Suprapubic skin (tissue), 4 donors: ENCODE measurements at places on chromosomes 7 and 10.
A peak's percentile ranks its signal among the peaks of the same experiment; 100 is the strongest.

- no peak for DNase-seq
These were observed 58.9 kb upstream of the SEMA3C start for GRCh38 chr7:80977751-80978150.

- DNase-seq = no peak
These were observed 171.9 kb downstream of the SRPK2 start for GRCh38 chr7:105216786-105217185.

GRCh38 chr7:80128918-80129317 lies 5.7 kb upstream of the GNAI1 start:
- no peak for DNase-seq

DNA sequence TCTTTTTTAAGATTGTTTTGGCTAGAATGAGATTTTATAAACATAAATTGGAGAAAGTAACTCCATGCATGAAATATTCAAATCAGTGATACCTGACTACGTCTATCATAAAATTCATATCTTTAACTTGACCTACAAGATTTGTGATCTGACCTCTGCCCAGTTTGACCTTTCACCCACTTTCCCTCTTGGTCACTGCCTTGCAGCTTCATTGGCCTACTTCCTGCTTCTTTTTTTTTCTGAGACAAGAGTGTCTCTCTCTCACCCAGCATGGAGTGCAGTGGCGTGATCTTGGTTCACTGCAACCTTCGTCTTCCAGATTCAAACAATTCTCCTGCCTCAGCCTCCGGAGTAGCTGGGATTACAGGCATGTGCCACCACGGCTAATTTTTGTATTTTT lies 28.5 kb downstream of the TPST1 start:
- no peak for DNase-seq

DNA sequence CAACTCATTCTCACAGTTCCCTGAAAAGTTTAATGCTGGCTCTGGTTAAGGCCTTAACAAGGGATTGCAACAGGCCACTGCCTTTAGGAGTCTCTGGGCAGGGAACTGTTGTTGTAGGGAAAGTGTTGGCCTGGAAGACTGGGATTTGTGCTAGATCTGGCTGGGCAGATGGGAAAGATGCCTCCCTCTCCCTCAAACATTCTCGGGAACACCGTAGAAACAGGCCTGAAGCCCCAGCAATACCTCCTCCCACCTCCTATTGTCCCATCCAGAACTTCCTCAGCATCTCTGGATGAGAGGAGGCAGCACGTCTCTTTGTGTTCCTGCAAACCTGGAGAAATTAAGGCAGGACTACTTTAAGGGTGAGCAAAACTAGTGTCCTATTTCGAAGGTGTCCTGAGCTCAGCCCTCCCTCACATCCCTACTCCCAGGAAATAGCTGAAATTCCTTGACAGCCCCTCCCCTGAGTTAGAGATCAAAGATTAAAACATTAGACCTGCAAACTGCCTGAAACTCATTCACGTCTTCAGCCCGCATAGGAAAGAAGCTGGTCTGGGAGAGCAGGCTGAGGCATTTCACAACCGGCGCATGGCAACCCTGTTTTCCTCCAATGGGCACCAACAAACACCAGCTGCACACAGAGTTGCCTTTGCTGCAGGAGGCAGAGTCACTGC lies 10.9 kb upstream of the MAP3K8 start:
- DNase-seq = no peak

DNA sequence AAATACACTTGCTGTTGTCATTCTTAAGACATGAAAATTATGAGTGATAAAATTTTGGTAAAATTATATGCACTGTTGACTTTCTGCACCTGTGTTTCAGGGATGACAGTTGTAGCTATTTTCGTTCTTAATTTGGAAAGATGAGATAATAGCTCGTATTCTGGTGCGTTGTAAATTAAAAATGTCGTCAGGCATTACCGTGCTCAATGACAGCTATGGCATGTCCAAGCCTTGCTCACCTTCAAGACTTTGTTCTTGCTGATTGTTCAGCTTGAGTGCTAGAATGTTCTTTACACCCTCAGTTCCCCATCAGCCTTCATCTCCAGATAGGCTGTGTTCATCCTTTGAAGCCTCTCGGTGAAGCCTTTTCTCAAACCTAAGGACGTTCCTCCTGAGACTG lies 21.5 kb downstream of the TRRAP start:
- DNase-seq = no peak

GRCh38 chr7:44066494-44067063 lies 1.2 kb upstream of the PGAM2 start:
- DNase-seq = peak; percentile 64
